GM20000 (cell line): ENCODE measurements at places on chromosomes 3 and 15.

DNA sequence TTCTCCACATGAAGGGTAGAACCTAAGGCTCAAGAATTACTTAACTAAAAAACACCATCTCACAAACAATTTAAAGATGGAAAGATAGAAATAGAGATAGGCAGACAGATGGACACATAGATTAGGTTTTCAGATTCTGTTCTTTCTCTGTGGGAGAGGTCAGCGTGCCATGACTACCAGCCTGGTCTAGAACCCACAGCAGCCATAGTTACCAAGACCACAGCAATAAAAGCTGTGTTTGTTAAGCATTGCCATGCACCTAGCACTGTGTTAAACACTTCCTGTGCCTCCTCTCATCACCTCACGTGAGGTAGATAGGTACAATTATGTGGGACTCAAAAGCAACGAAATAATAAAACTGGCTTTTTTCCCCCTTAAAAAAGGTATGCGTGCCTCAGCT is 83.1 kb upstream of the TSEN2 start:
- no peak for DNase-seq

GRCh38 chr3:155637567-155637966 is 107.3 kb downstream of the PLCH1 start:
- DNase-seq, result no peak

- no peak for DNase-seq
Measured at GRCh38 chr3:18527691-18528090, 102.6 kb upstream of the SATB1 start.

DNA sequence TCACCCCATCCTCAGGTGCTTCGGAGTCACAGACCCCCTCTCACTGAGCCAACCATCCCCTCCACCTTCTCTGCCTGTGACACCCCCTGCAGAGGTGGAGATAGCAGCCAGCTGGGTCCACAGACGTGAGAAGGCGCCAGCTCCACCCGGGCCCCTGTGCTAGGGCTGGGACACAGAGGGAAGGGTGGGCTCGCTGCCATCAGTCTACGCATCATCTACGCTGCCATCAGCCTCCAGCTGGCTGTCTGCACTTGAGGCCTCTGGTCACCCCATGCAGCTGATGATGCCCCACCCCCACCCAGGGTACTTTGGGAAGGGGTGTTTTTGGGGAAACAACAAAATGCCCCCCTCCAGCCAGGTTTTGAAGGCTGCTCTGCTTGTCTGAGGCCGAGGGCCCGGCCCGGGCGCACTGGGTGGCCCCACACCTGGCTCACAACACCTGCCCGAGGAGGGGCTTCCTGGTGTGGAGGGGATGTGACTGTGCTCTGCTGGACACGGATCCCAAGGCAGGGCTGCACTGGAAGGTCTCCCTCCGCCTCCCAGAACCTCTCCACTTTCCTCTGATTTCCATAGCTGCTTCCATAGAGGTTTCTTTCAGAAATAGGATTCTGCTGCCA is 163.4 kb upstream of the IQSEC1 start:
- DNase-seq, result no peak

DNA sequence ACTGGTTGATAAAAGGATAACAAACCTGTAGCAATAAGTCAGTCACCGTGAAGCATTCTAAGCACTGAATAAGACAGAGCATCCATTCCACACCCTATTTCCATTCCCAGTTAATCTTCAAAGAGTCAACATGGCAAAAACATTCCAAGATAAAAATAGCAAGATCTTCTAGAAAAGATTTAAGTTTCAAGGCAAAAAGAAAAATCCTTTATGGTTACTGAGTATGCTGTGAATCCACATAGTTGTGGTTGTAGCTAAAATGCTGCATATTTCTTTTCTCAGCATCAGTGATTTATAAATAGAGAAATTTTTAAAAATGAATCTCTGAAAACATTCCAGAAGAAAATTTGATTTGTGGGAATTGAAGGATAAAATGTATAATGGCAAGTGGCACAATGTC is 21.1 kb downstream of the GAP43 start:
- DNase-seq, result no peak

- DNase-seq, result no peak
Measured at GRCh38 chr3:24048843-24049242, 103.8 kb downstream of the NR1D2 start.

DNA sequence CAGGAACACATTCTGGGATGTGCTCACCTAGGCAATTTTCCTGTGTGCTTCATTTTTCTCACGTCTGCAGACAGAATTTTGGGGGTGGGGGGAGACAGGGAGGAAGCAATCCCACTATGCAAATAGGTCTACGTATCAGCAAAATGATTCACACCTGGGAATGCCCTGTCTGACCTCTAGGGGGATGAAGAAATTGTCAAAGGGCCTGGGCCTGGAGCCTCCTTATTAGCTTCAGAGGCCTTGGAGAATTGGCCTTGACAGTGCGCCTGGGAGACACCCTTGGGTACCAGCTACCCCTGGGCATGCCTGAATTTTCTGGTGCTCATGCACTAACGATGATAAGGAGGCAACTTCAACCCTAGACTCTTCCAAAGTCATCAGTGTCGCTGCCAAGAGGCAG is 207.5 kb downstream of the CADPS start:
- no peak for DNase-seq

DNA sequence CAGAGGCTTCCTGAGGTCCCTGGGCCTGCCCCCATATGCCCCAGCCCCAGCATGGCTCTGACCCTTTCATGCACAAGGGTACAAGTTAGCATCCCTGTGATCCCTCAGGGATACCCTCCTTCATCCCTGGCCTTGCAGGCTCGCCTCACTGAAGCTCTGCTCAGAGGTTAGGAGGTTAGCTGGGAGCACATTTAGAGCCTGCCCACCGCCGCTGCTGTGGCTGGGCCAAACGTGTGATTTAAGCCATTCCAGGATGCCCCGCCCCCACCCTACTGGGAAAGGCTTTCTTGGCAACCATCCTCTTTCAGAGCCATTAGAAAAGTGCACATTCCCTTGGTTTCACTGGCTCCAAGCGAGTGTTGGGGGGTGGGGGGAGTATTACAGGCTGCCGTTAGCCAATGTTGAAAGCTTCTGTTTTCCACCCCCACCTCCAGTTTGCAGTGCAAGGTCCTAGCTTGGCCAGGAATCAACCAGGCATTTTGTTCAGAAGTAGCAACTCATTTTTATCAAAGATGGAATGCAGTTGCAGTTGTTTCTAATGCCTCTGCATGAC is 6.3 kb upstream of the HES1 start:
- DNase-seq, result no peak

DNA sequence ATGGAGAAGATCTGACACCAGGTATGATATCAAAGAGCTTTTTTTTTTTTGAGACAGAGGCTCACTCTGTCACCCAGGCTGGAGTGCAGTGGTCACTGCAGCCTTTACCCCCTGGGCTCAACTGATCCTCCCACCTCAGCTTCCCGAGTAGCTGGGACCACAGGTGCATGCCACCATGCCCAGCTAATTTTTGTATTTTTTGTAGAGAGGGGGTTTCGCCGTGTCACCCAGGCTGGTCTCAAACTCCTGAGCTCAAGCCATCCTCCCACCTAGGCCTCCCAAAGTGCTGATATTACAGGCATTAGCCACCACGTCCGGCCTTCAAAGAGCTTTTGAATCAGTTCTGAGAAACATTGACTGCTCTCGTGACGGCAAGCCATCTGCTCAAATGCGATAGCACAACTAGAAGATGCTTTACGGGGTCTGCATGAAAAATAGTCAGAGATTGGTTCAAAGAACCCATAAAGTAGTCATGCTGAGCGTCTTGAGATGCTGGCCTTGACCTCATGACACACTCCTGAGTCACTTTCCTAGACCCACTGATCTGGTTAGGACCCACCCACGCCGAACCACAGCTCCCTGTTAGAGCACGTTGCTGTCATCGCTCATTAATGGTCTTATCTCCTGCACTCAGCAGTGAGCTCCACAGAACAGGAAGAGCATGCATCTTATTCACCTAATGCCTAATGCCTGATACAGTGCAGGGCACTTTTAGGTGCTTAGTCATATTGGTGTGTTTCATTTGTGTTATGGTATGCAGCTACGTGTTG is 57.0 kb upstream of the NR2F2 start:
- DNase-seq, result no peak

- DNase-seq, result no peak
Measured at GRCh38 chr3:97278506-97278905, 464.1 kb downstream of the EPHA6 start.

DNA sequence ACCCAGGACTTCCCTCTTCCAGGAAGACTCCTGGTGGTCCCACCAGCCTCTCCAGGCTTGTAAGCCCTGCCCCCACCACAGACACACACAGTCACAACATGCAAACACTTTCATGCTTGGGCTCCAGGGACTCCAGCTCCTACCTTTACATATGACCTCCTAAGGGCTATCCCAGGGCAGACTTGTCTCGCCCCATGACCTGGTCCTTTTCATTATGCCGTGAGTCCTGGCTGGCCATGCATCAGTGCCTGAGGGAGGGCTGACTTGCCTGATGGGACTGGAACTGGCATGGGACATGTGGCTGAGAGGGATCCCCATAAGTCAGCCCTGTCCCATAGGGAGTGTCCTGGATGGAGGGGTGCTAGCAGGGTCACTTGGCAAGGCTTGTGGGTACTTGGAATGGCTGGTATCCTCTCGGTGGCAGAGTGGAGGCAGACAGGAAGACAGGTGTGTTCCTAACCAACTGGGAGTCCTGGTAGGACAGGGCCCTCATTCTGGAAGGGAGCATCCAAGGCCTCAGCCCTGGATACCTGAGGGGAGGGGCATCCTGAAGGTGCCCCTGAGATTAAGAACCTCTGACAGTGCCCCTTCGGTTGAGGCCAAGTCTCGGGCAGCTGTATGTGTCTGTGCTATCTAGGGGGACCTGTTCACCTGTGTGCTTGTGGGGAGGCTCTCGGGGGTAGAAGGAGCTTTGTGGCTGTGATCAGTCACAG is 540 bp upstream of the HHATL start:
- DNase-seq, result no peak

DNA sequence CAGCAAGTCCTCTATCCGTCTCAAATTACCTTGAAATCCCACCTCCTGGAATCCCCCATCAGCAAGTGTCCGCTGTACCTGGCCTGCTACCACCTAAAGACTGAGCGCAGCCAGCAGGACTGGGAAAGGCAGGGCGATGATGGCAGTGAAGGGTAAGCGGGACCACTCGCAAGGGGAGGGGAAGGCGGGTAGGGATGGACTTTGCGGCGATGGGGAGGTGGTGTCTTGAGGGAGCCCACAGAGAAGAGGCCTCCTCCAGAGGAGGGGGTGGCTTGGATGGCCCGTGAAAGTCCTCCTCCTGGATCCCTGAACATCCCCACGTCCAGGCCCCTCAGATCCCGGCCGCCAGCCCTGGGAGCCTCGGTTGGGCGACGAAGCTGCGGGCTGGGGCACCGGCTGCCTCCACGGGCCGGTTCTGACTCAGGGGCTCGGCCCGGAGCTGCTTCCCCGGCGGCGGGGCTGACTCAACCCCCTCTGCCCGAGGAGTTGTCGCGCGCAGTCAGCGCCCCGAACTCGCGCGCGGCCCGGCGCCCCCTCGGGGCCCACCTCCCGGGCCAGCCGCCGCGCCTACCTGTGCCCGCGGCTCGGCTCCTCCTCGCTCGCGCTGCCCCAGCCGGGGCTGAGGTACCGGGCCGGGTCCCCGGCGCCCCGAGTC is 512 bp downstream of the LARP6 start:
- DNase-seq, result peak; percentile 38

GRCh38 chr15:73751511-73751898 is 1.6 kb downstream of the INSYN1 start:
- no peak for DNase-seq

- peak; percentile 14 for DNase-seq
Measured at GRCh38 chr3:198079771-198080520, 119.9 kb downstream of the LMLN start.

DNA sequence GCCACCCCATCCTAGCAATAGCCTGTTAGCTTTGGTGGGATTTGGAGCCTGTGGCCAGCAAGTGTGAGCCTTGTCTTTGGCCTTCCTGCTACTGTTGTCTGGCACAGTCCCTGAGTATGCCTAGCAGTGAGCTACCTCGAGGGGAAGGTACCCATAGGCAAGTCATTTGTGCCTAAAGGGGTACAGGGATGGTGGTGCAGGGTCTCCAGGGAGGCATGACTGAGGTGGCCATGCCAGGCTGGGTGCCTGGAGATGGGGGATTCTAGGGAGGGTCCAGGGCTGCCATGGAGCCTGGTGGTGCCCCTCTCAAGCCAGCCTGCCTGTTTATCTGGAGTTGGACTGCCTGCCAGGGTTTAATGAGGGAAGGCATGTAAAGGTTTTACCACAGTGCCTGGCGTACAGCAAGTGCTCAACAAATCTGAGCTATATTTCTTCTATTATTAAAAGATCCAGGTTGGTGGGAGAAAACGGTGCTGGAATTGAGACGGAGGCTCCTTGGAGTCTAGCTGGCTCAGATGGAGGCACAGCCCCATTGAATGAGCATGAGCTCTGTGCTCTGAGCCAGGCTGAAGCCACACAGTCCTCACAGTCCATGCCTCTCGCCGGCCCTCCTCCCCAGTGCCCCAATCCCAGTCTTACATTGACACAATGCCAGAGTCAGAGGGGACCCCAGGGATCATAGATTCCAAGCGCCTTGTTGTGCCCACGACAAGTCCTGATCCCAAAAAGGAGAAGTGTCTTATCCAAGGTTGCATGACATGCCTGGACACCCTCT is 76.2 kb downstream of the CORO2B start:
- no peak for DNase-seq

GRCh38 chr3:114758831-114759699 is 388.0 kb downstream of the ZBTB20 start:
- DNase-seq, result no peak

GRCh38 chr15:42140383-42141070 is 15.9 kb downstream of the PLA2G4F start:
- DNase-seq, result no peak

DNA sequence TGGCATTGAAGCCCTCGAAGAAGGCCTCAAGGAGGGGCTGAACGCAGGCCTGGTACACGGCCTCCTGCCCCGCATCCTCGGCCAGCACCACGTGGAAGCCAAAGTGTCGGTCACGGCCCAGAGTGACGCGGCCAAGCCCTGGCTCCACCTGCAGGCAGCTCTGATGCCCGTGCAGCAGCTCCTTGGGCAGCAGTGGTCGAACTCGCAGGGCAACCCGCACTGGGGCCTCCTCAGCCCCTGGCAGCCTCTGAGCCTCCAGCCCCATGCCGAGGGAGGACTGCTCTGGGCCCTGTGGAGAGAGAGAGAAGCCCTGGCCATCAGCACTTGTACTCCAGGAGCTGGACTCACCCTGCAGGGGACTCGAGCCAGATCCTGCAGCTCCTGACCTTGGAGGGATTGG is 2.6 kb downstream of the KIF7 start:
- DNase-seq, result no peak

DNA sequence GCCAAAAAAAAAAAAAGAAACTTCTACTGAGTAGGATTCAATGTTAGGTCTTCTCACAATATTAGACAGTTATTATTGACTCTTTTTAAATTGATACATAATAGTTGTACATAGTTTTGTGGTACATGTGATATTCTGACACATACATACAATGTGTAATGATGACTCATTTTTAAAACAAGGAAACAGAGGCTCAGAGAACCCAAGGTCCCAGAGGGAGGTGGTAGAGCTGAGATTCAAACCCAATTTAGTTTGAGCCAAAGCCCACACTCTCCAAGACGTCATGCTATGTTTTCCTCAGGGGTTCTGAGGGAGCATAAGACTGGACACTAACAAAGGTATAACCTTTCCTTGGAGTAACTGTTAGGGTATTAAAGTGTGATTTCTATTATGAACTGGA is 40.6 kb downstream of the MYO5C start:
- DNase-seq, result no peak
